ENCODE measurements at places on chromosomes 2 and 18. TPM values are rescaled to one million over a fixed set of nuclear protein-coding genes. Genes with fewer than 3 reads are reported as not detected.

DNA sequence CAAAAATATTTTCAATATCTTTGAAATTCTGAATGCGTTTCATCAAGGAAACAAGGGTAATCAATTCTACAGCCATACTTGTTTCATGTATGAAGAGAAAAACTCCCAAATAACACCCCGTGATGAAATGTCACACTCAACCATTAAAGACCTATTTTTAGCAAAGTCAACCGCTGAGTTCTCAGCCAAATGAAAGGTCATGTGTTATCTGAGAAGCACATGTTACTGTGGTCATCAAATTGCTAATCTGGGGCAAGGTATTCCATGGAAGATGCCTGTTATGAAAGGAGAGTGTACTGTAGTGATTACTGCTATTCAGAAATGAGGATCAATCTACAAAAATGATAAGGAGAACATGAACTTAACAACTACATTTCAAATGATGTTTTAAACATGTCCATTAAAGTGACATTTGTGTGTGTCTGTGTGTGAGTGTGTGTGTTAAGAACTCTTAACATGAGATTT is 126.7 kb downstream of the BCL2 start:
- H3K27ac ChIP-seq, result no peak overlapping the region
- H3K4me3 ChIP-seq, result no peak overlapping the region
- peaks cover 16% of the 10 kb centered on the region for H3K4me1 ChIP-seq
- DNase-seq, result no peak
- no peaks in the 10 kb centered on the region for H3K27me3 ChIP-seq
- no peaks in the 10 kb centered on the region for H3K36me3 ChIP-seq

Gene ONECUT2
- total RNA-seq, result not detected

Gene C2orf80
- not detected for total RNA-seq

DNA sequence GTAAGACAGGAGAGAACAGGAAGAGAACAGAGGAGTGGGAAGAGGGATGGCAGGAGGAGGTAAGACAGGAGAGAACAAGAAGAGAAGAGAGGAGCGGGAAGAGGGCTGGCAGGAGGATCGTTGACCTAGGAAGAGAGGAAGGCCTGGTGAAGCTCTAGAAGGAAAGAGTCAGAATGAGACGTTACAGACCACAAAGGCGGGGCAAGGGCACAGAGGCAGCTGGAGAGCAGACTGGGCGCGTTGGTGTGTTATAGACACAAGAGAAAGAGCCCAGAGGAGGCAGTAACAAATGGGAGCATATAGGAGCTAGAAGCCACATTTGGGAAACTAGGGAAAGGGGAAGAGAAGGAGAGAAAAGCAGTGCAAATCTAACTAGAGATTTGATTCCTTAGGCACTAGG is 26.6 kb downstream of the PTRHD1 start:
- H3K4me3 ChIP-seq, result no peak overlapping the region
- DNase-seq, result no peak
- no peaks in the 10 kb centered on the region for H3K4me1 ChIP-seq

Gene CABLES1
- 8.9 TPM for total RNA-seq

- H3K27me3 ChIP-seq, result no peaks in the 10 kb centered on the region
- no peak for DNase-seq
- H3K36me3 ChIP-seq, result no peaks in the 10 kb centered on the region
- no peak overlapping the region for H3K27ac ChIP-seq
- no peak overlapping the region for H3K4me3 ChIP-seq
Measured at GRCh38 chr2:162477011-162477410, 133.1 kb downstream of the GCA start.

- H3K27ac ChIP-seq, result no peak overlapping the region
- DNase-seq, result no peak
- no peak overlapping the region for H3K4me3 ChIP-seq
- H3K27me3 ChIP-seq, result no peaks in the 10 kb centered on the region
- no peaks in the 10 kb centered on the region for H3K4me1 ChIP-seq
Measured at GRCh38 chr2:120514521-120514920, 168.6 kb downstream of the INHBB start.

DNA sequence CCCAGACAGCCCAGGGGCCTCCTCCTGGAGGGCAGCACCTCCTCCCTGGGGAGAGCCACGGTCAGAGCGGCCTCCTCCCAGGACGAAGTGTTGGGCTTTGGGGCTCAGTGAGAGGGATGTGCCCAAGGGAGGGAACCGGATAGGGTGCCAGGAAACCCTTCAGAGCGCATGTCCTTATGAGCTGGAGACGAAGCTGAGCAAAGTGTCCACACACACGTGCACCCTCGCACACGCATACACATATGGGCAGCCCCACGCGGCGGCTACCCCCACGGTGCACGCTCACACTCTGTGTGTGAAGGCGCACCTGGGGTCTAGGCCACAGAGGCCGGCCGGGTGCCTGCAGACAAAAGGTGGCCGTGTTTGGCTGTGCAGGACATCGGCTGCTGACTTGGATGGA is 106.1 kb upstream of the HDAC4 start:
- no peaks in the 10 kb centered on the region for H3K4me1 ChIP-seq
- H3K4me3 ChIP-seq, result no peak overlapping the region
- no peak overlapping the region for H3K27ac ChIP-seq
- no peak for DNase-seq

Data from CD8-positive, alpha-beta memory T cell (primary cell).